ENCODE measurements at places on chromosomes 3 and 15.

DNA sequence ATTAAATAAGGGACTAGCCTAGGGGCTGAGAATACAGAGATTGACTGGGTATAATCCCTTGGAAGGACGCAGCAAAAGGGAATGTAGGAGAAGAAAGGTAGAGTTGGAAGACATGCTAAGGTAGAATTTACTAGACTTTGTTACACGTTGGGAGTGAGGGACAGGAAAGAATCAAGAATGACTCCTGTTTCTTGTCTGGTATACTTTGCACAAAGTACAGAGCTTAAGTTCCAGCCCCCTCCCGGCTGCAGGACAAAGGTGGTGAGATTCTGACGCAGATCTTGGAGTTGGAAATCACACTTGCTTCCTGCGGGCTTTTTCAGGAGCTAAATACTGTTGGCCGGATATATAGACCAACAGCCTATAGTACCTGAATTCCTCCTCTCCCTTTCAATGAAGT lies 895 bp downstream of the HYKK start:
- DNase-seq, result no peak

GRCh38 chr15:60442763-60443162 lies 36.2 kb downstream of the ICE2 start:
- DNase-seq, result no peak

DNA sequence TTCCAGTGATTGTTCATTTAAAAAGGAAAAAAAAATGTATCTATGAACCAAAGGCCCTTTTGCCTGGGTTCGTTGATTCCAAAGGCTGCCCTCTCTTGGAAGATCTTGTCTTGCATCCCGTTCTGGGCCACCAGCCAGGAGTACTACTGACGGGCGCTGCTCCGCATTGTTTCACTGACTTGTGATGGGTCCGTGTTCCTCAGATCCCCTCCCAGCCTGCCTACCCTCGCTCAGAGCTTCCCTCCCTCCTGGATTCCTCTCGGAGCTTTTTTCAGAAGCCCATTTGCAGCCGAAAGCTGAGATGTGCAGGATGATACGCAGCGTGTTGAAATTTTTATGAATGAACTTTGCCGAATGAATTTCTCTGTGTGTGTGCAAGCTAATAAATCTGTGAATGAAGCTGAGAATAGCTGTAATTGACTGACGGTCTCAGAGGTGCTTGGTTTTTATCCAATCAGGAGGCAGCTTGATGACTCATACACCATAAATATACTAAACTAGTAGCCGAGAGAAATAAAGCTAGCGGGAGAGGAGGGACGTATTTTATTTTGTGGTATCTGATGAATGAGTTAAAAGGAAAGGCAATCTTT lies at the start of gene SHC4:
SHC4 (minus strand) TSS at position 396 of the 590 bp plus-strand sequence. CDS start 904 bp downstream, outside the sequence.
- peak; percentile 83 for DNase-seq

GRCh38 chr3:187291001-187291511 lies 481 bp downstream of the MASP1 start:
- peak; percentile 41 for DNase-seq

DNA sequence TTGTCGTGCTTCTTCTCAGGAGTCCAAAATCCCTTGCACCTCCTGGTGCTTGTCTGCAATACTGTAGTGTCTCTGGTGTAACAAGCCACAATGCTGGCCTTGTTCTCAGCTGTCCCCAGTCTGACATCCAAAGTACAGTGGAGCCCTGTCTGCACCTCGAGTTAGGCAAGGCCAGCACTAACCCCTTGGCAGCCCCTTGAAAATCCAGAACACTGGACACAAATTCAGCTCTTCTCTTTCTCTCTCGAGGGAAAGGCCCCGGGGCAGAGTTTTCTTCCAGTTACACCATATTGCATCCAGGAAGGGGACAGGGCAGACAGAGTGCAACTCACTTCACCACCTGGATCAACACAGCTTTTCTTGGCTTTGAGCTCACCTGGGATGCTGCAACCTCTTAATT lies 91.3 kb upstream of the ATP10A start:
- no peak for DNase-seq

GRCh38 chr3:192858849-192859585 lies 58.6 kb downstream of the MB21D2 start:
- no peak for DNase-seq

GRCh38 chr3:156443079-156443478 lies 111.8 kb downstream of the SSR3 start:
- DNase-seq, result no peak

- DNase-seq, result peak; percentile 37
These were observed 6.1 kb upstream of the SCAANT1 start for GRCh38 chr3:63918321-63918720.

DNA sequence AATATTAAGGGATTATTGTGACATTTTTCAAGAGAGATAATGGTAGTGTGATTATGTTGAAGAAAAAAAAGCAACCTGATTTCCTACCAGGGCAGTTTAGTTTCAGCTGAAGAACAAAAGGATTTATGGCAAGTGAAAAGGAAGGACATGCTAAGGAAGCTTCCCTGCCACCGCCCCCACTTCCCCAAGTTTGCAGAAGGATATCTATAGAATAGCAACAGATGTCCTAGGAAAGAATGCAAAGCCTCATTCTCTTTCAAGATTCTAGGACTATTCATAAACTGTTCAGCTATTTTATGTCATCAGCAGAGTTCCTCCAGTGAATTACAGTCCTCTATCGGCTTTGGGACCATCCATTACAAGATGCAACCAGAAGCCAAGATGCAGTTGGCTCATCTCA lies 160.8 kb downstream of the SATB1 start:
- DNase-seq, result no peak

DNA sequence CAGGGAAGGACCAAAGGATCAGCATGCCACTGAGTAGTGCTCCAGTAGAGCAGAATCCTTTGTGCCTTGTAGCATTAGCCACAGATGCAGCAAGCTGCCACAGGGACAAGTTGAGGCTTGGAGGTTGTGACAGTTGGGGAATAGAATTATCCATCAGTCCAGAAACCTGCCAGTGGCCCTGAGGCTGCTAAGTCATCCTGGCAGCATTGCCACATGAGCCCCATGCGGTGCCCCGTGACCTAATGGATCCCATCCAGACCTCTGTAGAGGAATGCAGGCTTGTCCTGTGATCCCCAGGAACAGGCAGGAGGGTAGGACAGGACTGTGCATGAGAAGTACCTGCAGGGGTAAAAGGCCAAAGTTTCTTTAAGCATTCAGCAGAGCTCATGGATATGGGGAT lies 51.7 kb downstream of the BOC start:
- no peak for DNase-seq

DNA sequence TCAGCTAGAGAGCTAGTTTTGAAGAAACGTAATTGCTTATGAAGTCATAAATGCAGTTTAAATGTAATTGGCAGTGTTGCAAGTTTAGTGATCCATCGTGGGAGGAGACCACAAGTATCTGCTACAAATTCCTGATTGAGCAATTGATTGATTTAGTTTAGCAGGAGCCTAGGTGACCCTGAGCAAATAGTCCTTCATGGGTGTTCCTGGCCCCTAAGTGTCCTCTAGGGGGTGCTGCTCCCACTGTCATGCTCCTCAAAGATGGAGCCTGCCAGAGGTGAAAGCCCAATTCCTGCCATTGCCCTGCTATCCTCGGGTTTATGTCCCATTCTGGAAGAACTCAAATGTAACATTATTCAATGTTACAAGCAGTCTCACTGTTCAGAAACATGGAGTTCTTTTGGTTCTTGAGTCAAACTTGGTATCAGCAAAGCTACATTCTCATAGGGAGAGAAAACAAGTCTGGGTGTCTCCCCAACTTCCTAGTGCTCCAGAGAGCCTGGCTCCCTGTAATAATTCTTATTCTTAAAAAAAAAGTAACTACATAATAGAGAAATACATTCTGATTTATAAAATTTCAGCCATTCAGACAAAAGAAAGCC lies 29.8 kb upstream of the SENP5 start:
- DNase-seq, result peak; percentile 9

DNA sequence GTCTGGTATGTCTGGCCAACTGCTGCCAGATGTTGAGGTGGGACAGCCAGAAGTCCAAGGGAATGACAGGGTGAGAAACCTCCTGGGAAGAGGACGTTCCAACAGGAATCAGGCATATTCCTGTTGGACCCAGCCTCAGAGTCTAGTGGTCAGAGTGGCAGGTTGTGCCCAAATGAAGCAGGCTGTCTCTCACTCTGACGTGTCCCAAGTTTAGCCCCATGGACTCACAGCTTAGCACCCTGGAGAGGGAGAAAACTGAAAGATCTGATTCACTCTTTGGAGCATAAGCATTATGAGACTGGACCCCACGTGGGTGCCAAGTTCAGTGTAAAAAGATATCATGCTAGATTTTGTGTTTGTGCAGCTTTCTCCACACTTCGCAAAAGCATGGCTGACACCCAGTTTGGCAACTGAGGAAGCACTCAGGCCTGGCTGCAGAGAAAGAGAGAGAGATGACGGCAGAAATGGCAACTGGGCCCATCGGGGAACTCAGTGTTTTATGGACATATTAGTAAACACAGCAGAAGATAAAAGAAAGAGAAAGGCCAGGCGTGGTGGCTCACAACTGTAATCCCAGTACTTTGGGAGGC lies 88.2 kb upstream of the LMCD1 start:
- no peak for DNase-seq
